ENCODE measurements at places on chromosomes 5 and 9.

- DNase-seq: no peak
Observed at GRCh38 chr5:153079396-153079795, 411.1 kb upstream of the GRIA1 start.

GRCh38 chr9:7336356-7337065, 463.1 kb downstream of the DMAC1 start:
- no peak for DNase-seq

DNA sequence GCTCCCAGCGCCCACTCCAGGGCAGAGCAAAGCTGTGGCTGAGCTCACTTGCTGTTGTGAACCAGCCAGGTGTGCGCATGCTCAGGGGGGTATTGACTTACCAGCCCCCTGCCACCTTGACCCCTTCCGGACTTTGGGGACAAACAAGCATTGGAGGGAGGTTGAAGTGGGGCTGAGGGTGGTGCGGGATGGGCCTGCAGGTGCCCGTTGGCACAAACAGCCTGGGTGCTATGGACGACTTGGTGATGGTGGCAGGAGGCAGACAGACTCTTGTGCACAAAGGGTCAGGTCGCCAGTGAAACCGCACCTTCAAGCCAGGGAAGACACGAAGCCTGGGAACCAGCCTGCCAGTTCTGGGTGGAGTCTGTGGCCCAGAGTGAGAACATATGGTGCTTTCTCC, 858.5 kb upstream of the PTPRD start:
- no peak for DNase-seq

DNA sequence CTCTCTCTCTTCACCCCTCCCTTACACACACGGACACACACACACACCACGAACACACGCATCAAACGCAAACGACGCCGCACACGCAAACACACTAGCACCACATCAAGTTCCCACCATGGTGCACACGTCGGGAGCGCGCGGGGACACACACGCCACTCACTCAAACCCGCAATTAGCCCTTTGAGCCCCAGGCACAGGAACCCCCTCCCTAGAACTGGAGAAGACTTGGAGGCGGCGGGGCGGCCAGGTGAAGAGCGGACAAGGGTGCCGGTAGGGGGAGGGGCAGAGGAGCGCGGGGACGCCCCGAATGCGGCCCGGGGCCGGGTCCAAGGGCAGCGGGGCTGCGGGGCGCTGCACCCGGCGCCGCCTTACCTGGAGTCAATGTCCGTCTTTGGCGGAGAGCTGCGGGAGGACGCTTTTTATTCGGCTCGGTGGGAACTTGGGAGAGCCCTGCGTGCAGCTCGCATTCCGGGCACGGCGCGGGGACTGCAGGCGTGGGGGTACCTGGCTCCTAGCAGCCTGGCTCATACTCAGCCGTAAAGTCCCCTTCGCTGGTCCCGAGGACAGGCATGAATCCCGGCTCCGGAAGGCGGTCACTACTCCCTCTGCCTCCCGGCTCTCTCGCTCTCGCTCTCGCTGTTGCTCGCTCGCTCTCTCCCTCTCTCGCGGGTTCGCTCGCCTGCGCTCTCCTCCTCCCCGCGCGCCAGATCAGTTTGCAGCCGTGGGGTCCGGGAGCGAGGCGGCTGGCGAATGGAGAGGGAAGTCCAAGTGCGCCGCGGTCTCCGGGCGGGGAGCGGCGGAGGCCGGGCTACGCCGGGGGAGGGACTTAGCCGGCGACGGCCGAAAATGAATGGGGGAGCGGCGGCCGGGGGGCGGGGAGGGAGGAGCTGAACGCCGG, at the start of gene BRINP1:
BRINP1 (minus strand) TSS at position 755 of the 901 bp plus-strand sequence. CDS start 56,080 bp downstream, outside the sequence.
- DNase-seq: no peak

- DNase-seq: no peak
Observed at GRCh38 chr5:152171888-152172287, 233.2 kb downstream of the NMUR2 start.

- DNase-seq: no peak
Observed at GRCh38 chr9:2568689-2569088, 52.9 kb upstream of the VLDLR start.

- no peak for DNase-seq
Observed at GRCh38 chr9:13665418-13666066, 386.1 kb upstream of the MPDZ start.

GRCh38 chr5:44331471-44332050, 57.7 kb downstream of the FGF10 start:
- no peak for DNase-seq

DNA sequence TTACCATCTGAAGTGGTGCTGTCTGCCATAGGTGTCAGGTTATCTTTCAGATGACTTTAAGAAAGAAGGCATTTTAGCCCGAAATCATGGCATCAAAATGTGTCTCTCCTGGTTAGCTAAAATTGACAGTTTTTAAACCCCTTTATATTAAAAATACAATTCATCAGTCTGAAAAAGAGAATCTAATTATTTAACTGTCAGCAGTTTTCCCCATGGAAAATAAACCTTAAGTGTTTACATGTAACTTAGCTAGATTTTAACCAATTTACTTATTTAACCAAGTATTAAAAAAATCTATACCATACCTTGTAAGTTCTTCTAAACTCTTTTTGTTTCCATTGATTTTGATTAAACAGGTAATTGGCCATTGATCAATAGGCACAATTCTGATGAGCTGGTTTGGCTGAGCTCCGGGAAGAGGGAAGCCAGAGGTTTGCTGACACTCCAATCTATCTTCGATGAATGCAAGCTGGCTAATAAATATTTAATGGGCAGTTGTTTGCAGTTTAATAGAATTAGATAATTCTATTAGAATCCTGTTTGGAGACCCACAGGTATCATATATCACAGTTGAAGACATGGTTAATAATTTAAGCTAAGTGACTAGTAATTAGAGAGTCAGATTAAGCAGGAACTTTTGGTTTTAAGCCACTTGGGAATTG, 114.0 kb downstream of the MAT2B start:
- no peak for DNase-seq

- no peak for DNase-seq
Observed at GRCh38 chr5:122252319-122252718, 59.7 kb upstream of the SNCAIP start.

- peak; percentile 10 for DNase-seq
Observed at GRCh38 chr9:135344523-135344901, 135.1 kb upstream of the PPP1R26 start.

GRCh38 chr5:57903458-57903857, 420.8 kb upstream of the ACTBL2 start:
- no peak for DNase-seq

DNA sequence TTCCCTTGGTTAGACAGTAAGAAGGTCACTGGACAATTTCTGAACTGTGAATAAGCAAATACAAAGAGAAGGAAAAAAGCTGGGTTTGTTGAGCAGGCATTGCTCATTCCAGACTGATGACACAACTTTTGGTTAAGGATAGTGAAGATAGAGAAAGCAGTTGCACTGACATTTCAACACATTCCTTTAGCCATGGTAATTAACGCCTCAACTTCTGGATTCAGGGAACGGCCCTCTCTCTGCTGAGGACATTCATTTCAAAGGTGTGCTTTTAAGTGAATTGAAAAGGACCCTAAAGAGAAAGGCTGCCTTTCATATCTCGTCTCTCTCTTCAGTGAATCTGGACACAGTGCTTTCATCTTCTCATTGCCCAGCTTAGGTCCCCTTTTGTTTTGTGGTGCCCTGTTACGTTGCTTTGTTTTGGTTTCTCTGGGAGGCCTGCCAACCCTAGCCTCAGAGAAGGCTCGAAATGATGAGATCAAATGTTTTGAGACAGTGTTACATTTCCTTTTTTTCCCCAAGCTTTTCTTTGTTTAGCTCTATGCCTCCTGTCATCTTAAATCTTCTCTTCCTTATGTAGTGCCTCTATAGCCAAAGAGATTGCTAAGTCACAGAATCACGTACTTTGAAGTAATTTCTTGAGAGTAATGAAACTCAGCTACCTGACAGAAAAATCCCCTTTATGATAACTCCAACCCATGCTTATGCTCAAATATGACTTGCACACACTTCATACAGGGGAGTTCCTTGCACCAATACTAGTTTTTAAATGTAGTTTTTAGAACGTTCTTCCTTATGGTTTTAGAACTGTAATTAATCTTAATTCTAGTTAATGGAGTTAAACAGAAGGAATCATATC, 94.4 kb upstream of the IFNE start:
- no peak for DNase-seq

- DNase-seq: no peak
Observed at GRCh38 chr5:103452666-103453065, 109.9 kb downstream of the NUDT12 start.

DNA sequence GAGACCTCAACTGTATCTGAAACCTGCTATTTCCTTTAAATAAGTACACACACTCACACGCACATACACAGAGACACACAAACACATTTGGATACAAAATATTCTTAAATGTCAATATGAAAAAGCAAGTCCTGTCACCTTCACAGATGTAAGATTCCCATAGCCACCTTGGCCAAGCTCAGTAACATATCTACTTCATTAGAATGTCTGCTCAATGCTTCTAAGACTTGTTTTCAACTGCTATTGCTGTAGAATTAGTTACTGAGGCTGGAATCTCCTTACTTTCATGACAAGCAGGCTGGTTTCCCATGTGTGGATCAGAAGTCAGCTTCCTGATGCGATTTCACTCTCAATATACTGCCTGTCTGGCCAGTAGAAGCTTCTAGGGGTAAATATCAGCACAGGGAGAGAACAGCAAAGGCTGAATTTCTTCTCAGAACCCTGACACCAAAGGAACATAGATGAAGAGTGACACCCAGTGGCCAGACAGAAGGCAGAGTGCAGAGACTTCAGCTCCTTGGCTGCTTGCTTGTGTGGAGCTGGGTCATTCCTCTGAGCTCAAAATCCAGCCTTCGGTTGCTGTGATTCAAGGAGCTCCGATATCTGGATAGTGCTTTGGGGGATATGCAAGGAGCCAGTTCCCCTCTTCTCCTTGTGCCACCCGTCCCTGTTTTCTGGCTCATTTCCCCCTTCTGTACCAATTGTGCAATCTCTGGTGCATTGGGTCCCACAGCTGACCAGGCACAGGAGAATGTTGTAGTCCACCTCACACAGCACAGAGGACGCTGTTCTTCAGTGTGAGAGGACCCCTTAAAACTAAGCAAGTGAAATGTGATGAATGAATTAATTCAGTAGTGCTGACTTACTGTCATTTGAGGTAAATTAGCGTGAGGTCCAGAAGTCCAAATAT, 26.6 kb upstream of the ABLIM3 start:
- DNase-seq: peak; percentile 28

DNA sequence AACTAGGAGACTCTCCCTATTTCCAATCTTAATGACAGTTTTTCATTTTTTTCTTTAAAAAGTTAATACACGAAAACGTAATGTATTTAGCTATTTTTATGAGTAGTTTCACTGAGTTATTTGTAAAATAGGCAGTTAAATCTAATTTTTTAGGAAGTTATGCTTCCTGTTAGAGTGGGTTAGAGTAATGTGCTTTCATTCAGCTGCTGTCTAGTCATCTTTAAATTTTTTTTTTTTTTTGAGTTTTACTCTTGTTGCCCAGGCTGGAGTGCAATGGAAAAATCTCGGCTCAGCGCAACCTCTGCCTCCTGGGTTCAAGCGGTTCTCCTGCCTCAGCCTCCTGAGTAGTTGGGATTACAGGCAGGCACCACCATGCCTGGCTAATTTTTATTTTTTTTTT, 34.0 kb downstream of the CDC42SE2 start:
- DNase-seq: no peak

GRCh38 chr5:4661326-4661725, 478.8 kb upstream of the ADAMTS16 start:
- DNase-seq: no peak

DNA sequence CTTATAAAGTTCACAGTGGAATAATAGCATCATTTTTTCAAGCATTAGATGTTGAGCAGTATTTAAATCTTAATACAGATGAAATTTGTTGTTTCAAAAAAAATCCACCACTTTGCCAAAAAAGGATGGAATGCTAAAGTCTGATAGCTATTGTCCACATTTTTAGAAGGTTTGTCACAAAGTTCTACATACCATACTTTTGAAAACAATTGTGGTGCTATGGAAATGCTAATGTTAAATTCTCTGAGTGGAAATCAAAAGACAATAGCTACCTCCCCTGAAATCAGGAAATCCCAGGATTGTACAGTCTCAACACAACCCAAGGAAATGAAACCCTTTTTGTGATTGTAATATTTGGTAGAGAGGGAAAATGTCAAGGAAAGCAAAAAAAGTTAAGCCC, 19.3 kb upstream of the GRAMD2B start:
- DNase-seq: no peak

- no peak for DNase-seq
Observed at GRCh38 chr5:80713631-80714030, 58.8 kb upstream of the DHFR start.

DNA sequence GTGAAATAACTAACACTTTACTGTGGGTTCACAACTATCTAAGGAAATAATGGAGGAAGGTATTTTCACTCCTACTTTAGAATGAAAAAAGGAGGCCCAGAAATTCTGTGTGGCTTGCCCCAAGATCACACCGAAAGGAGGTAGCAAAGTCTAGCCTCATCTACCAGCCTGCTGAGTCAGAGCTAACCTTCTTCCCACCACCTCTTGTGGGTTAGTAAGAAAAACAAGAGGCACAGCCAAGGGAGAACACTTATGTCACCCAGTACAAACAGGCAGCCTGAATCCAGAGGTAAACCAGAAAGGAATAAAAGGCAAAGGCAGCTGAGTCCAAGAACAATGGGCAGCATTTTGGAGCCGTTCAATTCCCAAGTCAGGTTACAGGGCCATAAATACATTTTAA, 91.9 kb upstream of the RASEF start:
- DNase-seq: no peak
